ENCODE measurements at places on chromosomes 12 and 14.

GRCh38 chr12:15700595-15700994 is 88.6 kb downstream of the EPS8 start:
- peak; percentile 5 for DNase-seq

GRCh38 chr14:74503291-74503937 is 9.8 kb downstream of the ISCA2 start:
- DNase-seq = no peak

DNA sequence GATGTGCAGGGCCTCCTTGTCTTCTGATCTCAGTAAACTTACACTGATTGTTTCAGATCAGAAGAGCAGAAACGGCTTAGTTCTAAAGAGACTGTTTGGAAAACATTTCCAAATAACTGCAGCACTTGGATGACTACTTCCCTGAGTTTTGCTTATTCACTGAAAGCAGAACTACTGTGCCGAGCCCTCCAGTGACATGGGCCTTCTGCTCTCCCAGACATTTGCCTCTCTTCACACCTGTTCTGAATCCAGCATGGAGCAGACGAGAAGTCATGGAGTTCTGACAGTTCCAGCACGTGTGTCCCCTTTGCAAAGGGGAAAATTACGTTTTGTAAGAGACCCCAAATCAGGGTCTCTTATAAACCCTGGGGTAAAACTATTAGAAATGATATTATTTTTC is 31.4 kb downstream of the ETNK1 start:
- no peak for DNase-seq

GRCh38 chr12:124786061-124786964 is 77.4 kb downstream of the SCARB1 start:
- DNase-seq = no peak

DNA sequence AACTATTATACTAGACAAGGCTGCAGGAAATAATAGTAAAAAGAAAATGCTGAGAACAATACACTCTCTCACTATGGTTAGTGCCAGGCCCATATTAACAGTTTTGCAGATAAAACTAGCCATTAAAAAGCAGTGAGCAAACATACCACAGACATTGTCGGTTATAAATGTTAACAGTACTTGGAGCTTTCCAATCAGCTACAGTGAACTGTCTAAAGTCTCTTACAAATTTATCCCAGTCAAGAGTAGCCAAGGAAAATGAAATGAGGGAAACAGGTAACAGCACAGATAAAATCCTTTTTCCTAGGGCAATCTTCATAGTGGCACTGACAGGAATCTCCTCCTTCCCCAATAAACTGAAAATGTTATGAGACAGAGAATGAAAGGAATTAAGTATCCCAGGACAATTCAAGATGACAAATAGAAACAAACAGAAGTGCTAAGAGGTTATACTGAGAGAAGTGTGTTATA is 30.8 kb downstream of the PAWR start:
- no peak for DNase-seq

- no peak for DNase-seq
Measured at GRCh38 chr14:74533576-74533975, 40.0 kb downstream of the ISCA2 start.

GRCh38 chr12:93127582-93128331 is 198.7 kb upstream of the EEA1 start:
- no peak for DNase-seq

GRCh38 chr12:41013881-41014642 is 174.1 kb upstream of the PDZRN4 start:
- no peak for DNase-seq

DNA sequence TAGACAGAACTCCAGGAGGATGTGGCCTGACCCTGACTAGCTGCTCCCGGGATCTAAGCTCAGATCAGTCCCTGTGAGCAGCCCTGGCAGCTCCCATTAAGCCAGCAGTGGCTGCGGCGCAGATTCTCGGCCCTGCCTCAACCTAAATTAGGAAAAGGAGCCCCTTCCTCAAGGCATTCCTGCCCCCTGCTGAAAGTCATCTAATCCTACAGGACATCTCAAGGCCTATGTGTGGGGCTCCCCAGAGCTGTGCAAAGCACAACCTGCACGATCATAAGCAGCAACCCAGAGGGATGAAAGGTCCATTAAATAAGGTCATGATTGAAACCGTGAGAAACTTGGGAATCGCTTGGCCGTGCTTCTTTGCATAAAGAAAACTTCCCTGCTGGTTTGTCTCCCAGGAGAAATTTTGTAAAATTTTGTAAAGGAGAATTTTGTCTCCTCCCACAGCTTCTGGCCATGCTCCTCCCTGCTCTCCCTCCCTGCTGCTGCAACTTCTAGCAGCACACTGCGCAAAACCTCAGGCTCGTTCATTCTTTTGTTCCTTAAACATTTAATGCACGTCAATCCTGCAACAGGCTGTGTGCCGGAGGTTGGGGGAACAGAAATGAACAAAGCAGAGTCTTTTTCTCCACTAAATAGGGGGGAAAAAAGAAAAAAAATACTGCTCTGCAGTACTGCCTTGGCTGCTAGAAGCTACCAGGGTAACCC is 96.6 kb upstream of the SLC35F4 start:
- DNase-seq = no peak

DNA sequence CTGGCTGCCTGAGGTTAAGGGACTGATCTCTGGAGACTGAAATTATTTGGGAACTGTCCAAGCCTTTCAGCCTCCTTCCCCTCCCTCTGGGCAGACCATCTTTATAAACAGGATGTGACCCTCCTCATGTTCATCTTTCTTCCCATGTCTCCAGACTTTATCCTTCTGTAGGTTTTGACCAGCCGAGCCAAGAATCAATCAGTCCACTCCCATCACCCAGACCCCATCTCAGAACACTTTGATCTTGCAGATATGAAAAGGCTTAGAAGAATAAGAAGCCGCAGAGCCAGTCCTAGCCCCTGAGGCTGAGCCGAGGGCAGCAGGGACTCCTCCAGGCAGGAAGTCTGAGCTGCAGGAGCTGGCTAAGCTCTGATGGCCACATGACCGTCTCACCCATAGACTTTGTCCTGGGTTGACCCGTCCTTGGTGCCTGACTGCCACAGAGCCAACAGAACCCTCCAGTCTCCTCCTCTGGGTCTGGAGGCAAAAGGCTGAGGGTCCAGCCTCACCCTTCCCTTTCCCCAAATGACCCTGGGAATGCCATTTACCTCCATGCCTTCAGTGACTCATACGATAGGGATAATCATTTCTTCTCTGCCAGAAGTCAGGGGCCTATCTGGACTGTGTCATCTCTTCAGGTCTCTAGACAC is 1.6 kb downstream of the KRT71 start:
- no peak for DNase-seq

- DNase-seq = peak; percentile 49
Measured at GRCh38 chr12:121537814-121538698, 42.8 kb downstream of the KDM2B start.

DNA sequence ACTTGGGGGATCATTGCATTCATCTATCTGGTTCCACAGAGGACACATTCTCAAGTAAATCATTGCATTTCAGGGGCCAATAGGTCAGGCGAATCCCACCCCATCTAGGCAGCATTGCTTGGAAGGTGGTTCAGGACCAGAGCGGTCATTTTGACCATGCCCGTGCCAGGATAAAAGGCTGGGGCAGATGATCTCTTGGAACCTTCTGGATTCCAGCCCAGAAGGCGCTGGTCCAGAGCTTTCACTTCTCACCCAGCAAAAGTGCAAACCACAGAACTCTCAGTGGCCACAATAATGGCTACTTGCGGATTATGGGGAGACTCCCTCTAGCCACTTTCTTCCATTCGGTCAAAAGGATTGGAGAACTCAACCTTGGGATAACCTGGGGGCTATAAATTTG is 595 bp upstream of the KRT85 start:
- DNase-seq = no peak

DNA sequence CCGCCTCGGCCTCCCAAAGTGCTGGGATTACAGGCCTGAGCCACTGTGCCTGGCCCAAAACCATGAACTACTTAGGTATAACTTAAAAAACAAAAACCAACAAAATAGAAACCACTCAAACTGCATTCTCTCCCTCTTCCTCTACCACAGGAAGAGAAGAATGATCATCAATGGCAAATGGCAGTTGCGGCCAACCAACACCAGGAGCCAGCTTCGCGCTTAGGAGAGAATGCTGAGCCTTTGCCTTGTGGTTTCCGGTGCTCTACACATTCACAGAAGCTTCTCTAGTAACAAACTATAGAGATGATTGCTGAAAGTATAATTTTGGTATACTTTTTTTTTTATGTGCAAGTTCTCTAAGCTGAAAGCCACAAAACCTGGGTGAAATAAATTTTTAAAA is 17.1 kb downstream of the CATSPERB start:
- DNase-seq = peak; percentile 27

DNA sequence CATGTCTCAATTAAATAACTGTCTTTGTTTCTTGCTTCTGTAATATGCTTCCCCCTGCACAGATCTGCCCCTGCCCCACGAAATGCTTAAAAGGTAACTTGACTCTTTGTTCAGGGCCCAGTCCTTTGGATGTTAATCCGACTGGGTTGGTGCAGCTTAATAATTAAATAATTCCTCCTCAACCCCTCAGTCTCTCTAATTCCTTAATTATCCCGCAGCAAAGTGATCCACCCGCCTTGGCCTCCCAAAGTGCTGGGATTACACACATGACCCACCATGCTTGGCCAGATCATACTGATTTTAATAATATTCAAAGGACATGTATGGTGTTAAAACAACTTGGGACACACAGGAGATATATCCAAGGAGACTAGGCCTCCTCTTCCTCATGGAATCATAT is 18.2 kb upstream of the ANAPC7 start:
- no peak for DNase-seq

- no peak for DNase-seq
Measured at GRCh38 chr14:48731260-48731659, 854.9 kb downstream of the RPS29 start.

DNA sequence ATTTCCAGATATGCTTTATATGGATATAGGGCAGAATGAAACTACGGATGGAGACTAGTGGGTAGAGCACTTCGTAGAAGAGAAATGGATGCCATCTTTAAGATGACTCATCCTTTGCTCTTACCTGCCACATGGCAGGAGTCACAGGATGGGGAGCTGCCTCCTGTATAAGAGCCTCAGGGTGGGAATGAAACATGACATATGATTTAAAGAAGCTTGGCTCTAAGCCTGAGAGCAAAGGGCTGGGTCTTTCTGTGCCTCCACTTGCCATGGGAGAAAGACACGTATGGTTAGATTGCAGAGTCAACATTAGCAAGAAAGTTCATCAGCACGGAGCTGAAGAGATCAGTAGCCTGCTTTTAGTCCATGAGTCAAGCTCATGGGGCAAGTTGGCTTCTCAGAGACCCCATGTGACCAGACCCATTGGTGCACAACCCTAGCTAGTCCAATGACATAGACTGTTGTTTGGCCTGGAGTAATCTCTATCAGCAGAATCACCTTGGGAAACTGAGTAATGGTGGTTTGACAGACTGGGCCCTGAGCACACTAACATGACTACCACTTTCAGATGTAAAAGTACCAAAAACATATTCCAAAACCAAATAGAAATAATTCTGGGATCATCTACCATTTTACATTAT is 38.1 kb upstream of the IL22 start:
- DNase-seq = no peak

DNA sequence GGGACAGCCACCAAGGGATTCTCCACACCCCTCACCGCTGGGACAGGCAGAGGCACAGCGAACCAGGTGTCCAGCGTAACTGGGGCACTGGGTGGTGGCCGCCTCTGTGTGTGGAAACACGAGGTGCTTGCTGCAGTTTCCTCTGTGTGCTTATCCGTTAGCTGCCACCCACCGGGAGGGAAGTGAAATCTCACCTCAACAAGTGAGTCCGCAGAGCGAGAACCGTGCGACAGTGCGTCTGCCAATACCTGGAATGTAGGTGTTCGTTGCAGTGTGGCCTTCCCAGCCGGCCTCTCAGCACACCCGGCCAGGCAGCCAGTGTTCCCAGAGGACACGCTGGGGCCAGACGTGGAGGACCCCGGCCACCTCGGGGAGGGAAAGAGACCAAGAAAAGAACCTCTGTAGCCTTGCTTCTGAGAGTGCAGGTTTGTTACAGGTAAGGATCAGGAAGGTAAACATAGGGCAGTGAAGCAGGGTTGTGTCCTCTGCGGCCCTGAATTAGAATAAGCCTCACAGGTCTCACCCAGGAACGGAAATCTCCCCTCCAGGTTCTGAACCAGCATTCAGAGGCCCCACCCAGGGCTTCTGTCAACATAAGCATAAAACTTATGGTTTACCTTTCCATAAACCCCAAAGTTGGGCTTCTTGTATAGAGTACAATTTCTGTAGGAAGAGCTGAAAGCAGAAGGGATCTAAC is 1.5 kb downstream of the BCL2L14 start:
- peak; percentile 27 for DNase-seq
